ENCODE measurements at places on chromosomes 7 and 10.

GRCh38 chr7:132102942-132103341 lies 473.3 kb downstream of the PLXNA4 start:
- no peak for DNase-seq

GRCh38 chr7:48053736-48054135 lies 18.4 kb downstream of the C7orf57 start:
- DNase-seq, result no peak

DNA sequence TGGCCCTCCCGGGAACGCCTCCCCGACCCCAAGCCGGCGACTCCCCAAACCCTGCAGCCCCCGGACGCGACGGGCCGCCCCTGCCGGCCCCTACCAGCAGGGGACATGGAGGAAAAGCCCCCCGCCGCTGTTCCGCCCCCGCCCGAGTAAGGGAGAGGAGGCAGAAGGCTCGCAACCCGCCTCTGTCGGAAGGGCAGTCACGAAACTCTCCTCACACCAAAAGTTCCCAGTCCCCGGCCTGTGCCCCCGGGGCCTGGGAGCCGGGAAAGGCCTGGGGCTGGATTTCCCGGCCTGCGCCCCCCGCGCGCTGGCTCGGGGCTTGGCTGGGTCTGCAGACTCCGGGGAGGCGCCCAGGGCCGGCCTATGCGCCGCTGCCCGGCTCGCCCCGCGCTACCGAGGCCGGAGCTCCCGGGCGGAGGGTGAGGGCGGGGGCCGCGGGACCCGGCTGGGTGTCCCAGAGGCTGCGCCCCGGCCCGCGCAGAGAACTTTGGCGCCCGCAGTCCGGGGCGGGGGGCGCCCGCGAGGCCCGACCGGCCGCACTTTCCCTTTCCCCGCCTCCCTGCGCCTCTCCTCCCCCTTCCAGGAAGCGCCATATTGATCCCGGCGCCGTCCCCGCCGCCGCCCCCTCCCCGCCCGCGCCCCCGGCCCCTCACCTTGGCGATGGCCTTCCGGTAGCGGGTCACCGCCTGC lies 728 bp downstream of the PARD3 start:
- peak; percentile 54 for DNase-seq

DNA sequence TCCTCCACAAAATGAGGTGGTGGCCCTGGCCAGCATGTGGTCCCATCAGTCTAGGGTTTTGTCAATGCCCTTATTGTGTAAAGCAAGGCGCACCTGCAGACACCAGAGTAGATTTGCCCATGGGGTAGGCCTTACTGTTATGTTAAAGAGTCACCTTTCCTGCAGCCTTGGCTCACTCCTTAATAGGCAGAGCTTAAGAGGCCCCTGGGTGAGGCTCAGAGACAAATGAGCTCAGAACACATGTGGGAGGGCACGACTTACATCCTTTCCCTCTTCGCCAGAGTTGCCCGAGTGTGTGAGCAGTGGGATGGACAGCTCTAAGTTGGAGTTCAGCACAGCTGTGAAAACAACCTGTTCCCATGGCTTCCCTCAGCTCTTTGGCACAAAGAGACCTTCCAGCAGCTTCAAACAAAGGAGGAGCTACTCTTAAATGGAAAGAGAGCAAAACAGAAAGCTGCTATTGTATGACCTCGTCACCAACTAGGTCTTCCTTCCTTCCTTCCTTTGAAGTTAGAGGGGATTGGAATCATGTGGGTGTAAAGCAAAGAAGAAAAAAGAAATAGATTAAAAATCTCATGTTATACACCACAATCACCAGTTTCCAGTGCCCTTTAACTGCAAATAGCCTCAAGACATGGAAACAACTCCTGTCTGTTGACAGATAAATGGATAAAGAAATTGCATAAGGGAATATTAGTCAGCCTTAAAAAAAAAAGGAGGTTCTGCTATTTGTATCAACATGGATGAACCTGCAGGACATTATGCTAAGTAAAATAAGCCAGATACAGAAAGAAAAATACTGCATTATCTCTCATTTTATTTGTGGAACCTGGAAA lies 11.9 kb upstream of the XPNPEP1 start:
- DNase-seq, result peak; percentile 61

- DNase-seq, result no peak
Measured at GRCh38 chr10:118332236-118332635, 9.9 kb downstream of the FAM204A start.

DNA sequence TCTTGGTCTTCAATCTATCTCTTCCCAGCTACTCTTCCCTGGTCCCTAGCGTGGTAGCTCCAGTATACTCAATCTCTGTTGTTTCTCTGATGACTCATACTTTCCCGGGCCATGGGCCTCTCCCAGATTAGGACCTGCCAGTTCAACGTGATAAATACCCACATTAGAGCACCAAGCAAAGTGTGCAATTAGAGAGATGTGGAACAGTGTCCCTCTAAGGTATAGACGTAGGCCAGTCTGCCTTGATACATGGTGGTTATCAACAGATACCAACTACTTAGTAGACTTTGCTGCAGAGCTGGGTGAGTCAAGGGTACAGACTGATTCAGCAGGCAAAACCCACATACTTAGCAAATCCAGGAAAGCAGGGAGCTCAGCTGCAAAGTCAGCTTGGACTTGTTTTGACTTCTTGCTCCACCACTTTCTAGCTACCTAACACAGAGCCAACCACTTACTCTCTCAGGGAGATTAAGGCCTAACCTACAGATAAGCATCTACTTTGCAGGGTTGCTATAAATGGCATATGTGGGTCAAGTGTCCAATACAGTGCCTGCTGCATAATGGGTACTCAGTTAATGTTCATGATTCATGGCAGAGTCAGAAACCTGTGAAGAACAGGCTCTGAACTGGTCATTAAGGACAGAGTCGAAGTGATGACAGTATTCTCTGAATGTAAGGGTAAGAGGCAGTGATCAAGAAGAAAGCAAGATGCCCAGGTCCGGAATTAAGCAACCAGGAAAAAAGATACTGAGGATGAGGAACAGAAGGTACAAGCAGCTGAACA lies 176.1 kb downstream of the CHN2 start:
- no peak for DNase-seq

GRCh38 chr7:22435720-22436119 lies 64.3 kb downstream of the STEAP1B start:
- no peak for DNase-seq

DNA sequence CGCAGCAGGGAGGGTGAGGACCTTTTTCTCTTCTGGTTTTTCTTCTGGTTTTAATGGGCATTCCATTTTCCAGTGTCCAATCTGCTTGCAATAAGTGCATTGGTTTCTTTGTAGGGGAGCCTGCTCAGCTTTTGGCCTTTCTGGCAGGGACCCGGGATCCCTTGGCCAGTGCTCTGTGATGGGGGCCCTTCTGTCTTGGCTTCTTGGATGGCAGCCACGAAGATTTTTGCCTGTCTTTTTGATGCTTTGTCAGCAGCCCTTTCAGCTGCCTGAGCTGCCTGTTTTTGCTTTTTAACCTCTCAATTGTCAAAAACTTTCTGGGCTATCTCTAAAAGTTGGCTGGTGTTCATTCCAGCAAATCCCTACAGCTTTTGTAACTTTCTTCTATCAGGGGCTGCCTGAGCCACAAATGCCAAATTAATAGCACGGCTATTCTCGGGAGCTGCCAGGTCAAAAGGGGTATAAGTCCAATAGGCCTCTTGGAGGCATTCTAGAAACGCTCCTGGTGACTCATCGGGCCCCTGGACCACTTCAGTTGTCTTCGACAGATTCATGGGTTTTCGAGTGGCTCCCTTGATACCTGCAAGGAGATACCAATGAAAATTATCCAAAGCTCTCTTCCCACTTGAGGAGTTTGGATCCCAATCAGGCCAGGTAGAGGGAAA lies 179.9 kb upstream of the MBL2 start:
- no peak for DNase-seq

Measured in neuronal stem cell (in vitro differentiated cells).